ENCODE measurements at places on chromosomes 11 and 22.
A peak's percentile ranks its signal among the peaks of the same experiment; 100 is the strongest.

DNA sequence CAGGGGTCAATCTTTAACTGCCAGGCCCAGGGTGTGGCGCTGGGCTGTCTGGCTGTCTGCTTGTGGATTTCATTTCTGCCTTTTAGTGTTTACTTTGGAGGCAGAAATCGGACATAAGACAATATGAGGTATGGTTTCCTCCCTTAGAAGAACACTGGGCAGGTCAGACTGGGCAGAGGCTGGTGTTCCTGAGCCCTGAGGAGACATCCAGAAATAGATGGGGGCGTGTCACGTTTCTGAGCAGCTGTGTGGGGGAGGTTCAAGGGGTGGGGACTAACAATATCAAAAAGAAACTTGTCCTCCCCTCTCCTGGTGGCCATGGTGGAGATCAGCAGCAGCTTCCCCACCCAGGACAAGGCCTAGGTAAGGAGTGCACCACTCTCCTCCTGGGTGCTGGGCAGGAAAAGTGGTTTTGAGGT is at the start of gene ART1:
ART1 (plus strand) TSS at position 312 of the 419 bp plus-strand sequence. CDS start 14,086 bp downstream, outside the sequence.
- DNase-seq = no peak

DNA sequence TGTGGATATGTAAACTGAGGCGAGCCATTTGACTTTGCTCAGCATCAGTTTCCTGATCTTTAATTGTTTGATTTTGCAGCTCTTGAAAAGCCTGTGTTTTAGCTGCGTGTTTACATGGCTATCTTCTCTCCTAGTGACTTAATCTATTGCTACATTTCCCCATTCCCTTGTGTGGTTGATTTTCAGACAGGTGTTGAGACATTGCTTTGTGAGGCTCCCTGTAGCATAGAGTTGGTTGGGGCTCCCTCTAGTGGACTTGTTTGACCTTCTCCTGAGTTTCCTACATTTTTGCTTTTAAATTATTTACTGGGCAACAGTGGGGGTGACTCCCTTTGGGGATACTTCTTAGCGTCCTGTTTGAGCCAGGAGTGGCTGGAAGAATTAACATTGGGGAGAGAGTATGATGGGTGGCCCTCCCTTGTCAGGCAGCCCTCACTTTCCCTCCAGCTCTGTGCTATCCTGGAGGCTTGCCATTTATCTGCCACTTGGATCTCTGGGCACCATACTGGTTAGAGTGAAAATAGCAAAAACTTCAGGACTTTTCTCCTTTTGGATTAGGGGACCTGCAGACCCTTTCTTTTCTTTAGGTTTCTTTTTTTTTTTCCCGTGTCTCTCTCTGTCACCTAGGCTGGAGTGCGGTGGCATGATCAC is 9.2 kb upstream of the CBL start:
- peak; percentile 33 for DNase-seq

DNA sequence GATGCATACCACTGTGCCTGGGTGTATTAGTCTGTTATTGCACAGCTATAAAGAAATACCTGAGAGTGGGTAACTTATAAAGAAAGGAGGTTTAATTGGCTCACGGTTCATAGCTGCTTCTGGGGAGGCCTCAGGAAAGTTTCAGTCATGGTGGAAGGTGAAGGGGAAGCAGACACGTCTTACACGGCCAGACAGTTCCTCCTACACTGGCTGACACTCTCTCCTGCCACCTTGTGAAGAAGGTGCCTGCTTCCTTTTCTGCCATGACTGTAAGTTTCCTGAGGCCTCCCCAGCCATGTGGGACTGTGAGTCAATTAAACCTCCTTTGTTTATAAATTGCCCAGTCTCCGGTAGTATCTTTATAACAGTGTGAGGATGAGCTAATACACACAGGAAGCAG is 33.6 kb upstream of the CD81 start:
- DNase-seq = no peak

GRCh38 chr11:17687946-17688670 is 31.3 kb upstream of the MYOD1 start:
- no peak for DNase-seq

DNA sequence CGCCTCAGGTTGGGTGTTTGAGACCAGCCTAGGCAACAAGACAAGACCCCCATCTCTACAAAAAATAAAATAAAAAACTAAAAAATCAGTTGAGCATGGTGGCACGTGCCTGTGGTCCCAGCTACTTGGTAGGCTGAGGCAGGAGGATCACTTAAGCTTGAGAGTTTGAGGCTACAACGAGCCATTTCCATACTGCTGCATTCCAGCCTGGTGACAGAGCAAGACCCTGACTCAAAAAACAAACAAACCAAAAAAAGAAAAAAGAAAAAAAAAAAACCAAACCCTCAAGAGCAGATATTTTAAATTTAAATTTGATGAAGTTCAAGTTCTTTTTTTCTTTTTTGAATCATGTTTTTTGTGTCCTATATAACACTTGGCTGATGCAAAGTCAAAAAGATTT is 7.2 kb upstream of the CCDC83 start:
- no peak for DNase-seq

DNA sequence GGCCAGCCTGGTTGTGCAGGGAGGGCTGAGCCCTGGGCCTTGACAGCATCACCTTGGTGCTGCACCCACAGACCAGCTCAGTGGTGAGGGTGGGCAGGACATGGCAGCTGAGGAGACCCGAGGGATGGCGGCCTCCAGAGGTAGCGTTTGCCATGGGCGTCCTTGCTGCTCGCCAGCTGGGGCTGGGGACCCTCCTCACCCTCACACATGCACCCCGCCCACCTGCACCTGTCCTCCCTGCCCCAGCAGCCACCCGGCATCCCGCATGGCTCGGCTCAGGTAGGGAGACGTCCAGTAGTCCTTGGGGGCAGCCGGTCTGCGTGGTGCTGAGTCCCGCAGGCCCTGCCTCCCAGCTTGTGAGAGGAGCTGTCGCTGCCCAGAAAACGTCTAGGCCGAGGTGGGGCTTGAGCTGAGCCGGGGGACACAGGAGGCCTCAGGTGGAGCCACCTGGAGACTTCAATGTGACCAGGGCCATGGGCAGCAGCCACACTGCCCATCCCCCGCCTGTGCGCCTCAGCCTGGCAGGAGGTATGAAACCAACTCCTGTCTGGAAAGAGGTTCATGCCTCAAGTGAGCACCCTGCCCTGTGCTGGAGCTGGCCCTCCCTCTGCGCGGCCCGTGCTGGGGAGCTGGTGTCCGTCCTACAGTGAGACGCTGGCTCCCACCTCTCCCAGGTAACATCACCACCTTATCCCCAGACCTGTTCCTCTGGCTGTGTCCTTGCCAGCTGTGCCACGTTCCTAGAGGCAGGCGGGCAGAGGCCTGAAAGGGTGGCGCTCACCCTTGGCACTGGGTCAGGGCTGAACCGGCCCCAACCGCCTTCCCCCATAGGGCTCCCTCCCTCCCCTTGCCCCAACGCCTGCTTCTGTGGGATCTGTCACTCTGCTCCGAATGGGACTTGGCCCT is 3.3 kb upstream of the TRABD start:
- DNase-seq = no peak

GRCh38 chr22:17477391-17477833 is 85.9 kb upstream of the SLC25A18 start:
- DNase-seq = no peak

GRCh38 chr11:14380947-14381561 is 22.1 kb upstream of the RRAS2 start:
- DNase-seq = no peak

GRCh38 chr22:44293876-44294275 is 18.9 kb downstream of the SHISAL1 start:
- no peak for DNase-seq

DNA sequence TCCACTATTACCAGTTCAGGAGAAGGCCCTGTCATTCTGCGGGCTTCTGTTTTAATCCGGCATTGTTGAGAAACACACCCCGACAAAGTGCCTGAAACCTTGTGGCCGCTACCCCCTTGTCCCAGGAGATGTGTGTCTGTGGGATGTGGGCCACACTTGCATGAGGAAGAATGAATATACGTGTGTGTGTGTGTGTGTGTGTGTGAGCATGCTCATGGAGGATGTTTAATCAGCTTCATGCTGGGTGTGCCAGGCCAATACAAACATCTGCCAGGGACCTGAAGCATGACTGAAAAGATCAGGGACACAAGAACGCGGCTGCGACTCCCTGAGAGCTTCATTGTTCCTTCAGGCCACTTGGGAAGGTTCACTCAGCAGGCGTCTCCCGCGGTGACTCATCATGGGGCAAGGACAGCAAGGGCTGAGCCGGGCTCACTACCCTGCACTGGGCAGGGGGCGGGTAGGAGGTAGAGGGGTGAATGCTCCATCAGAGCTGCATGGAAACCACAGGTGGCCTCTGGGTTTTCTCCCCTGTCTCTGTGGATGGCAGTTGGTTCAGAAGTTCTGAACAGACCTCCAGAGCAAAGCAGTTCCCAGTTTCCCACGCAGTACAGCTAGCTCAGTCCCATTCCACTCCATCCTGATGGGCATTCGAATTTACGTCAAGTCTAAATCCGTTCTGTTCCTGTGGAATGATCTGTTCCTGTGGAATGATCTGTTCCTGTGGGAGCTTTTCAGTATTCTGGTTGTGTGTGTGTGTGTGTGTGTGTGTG is 7.0 kb upstream of the MALAT1 start:
- DNase-seq = no peak

GRCh38 chr11:113764527-113765219 is 8.8 kb downstream of the ZW10 start:
- DNase-seq = no peak

GRCh38 chr22:25402501-25403283 is 161.8 kb upstream of the GRK3 start:
- no peak for DNase-seq

DNA sequence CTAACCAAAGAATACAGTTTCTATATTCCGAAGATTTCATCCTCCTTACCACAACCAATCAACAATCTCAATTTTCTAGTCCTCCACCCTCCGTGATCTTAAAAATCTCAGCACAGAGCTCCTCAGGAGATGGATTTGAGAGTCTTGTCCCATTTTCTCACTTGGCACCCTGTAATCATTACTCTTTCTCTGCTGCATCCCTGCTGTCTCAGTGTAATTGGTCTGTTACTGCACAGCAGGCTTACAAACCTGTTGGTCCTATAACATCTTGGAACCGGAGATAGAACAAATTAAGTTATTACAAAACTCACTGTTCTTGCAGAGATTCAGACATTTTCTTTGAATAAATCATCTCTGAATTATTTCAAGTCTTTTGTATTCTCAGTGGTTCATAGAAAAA is 1227.2 kb downstream of the JRKL start:
- DNase-seq = no peak

DNA sequence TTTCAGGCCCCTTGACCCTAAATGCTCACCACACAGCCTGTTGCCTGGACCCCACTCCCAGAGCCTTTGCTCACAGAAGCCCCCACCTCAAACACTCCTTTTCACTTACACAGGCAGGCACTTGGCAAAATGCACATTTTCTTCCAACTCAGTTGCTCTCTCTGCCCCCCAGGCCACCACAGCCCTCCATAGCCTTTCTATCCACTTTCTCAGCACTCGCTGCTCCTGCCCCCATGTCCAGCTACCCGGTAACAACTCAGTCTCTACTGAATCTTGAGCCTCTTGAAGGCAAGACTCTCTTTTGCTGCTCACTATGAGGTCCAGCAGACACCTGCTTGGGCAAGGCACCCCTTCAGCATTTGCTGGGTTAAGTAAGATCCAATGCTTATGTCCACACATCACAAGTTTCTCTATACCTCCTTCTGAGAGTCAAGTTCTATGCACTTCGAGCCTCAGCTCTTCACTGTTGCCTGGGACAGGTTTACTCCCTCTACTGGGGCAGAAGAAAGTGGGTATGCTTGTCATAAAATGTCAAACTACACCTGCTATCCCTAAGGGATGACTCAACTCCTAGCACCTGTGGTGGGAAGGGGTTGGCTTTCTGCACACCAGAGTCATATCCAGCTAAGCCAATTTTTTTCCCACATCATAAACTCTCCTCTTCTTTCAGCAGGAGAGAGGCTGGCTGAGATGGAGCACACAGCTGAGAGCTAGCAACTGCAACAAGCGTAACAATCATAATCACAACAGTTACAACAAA is 36.9 kb downstream of the MORC2 start:
- DNase-seq = no peak

DNA sequence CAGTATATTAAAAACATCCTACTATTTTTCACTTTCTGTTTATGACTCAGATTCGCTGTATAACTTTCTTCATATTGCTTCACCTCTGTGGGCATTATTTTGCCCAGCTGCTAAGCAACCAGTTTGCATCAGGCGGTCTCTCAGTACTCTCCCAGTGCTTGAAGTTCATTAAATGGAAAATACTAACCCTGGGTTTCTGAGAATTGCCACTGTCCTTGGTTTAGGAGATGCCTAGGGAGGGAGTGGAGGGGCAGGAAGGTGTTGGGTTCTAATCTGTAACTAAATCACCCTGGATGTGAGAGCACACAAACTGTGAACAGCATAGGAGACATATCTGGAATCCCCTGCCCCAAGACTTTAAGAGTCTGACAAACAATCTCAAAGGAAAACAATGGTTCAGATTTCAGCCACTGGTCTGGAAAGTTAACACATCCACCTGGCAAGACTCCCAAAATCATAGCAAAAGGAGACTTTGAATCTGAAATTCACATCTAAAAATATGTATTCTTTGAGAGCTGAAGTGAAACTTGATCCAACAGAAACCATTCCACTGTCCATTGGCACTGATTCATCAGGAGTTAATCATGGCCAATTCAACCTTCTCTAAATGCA is 540.0 kb downstream of the SOX6 start:
- no peak for DNase-seq

- no peak for DNase-seq
Observed at GRCh38 chr22:24384131-24384530, 43.3 kb upstream of the ADORA2A start.

DNA sequence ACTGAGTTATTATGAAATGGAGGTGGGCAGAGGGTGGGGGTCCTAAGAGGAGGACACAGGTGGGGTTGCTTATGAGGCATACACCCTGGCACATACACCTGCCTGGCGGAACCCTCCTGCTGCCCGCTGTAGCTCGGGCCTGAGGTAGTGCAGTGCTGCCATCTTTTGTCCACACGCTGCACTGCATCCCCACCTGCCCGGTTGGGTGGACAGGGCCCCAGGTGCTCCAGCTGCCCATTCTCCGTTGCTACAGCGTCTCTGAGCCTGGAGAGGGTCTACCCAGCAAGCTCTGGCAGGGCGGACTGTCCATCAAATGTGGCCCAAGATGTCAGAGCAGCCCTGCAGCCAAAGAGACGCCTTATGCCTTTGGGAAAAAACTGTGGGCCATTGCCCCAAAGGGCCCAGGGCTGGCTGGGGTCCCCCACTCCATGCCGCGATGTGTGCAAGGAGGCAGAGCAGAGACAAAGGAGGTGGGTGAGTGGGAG is 131.2 kb downstream of the BUD13 start:
- no peak for DNase-seq

- DNase-seq = no peak
Observed at GRCh38 chr11:128551611-128552335, 35.6 kb downstream of the ETS1 start.

DNA sequence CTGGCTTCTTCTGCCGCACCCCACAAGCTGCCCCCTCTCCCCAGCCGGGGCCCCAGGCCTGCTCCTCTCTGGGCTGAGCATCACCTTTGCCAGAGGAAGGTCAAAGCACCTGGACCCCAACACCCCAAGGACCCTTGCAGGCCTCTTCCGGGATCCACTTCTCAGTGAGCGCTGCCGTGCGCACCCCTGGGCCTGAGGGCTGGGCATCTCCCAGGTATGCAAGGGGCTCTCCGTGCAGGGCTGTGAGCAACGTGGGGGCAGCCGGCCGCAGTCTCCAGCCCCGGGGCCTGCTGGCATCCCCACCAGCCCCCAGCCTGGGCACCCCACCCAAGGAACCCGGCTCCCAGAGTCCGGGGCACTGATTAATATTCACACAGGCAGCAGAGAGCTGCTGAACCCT is 64.0 kb downstream of the BRD1 start:
- DNase-seq = no peak

- DNase-seq = no peak
Observed at GRCh38 chr11:119509969-119510401, 87.0 kb upstream of the THY1 start.

Data from stimulated activated CD8-positive, alpha-beta memory T cell treated with anti-CD3 and anti-CD28 coated beads, Interleukin-4, amount 100 ng/mL, for 1 hour (primary cell).